ENCODE measurements at places on chromosomes 6 and 20.

- peak; percentile 64 for DNase-seq
- H3K36me3 ChIP-seq: peaks cover 47% of the 10 kb centered on the region
- no peaks in the 10 kb centered on the region for H3K27me3 ChIP-seq
- H3K4me3 ChIP-seq: peak overlapping the region; percentile 97
- peak overlapping the region; percentile 94 for H3K27ac ChIP-seq
These were observed 806 bp downstream of the MICAL1 start for GRCh38 chr6:109454496-109455436.

GRCh38 chr20:38205001-38205400, 39.9 kb upstream of the TGM2 start:
- H3K36me3 ChIP-seq: no peaks in the 10 kb centered on the region
- peaks cover 5% of the 10 kb centered on the region for H3K27me3 ChIP-seq
- H3K4me3 ChIP-seq: no peak overlapping the region
- no peak overlapping the region for H3K27ac ChIP-seq
- DNase-seq: no peak
- no peaks in the 10 kb centered on the region for H3K4me1 ChIP-seq

- no peaks in the 10 kb centered on the region for H3K27me3 ChIP-seq
- DNase-seq: no peak
- H3K27ac ChIP-seq: peak overlapping the region; percentile 55
- peak overlapping the region; percentile 47 for H3K4me3 ChIP-seq
These were observed 3.3 kb downstream of the PSMB9 start for GRCh38 chr6:32857156-32857891.

- DNase-seq: no peak
- no peaks in the 10 kb centered on the region for H3K27me3 ChIP-seq
- no peak overlapping the region for H3K4me3 ChIP-seq
- H3K27ac ChIP-seq: no peak overlapping the region
These were observed 233.5 kb downstream of the TMEM242 start for GRCh38 chr6:157089851-157090250.

GRCh38 chr6:49551866-49552129, 1.3 kb downstream of the C6orf141 start:
- no peak overlapping the region for H3K27ac ChIP-seq
- H3K27me3 ChIP-seq: peaks cover 32% of the 10 kb centered on the region
- no peaks in the 10 kb centered on the region for H3K36me3 ChIP-seq
- peak overlapping the region; percentile 75 for H3K4me3 ChIP-seq
- DNase-seq: no peak
- H3K4me1 ChIP-seq: peaks cover 18% of the 10 kb centered on the region

DNA sequence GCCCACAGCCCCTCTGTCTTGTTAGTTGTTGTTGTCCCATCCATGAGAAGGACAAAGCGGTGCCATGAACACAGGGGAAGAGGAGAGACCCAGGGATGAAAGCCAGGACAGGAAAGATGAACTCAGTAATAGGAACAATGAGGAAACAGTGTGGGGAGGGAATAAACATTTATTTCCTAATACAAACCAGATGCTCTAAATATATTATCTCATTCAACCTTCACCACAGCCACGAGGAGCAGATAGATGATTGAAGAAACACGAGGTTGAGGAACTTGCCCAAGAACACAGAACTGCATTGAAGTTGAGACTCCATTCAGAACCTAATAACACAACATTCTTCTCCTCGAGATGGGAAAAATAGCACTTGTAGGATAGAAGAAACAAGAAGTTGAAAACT, 53.0 kb upstream of the AIG1 start:
- no peak for DNase-seq
- H3K4me3 ChIP-seq: no peak overlapping the region
- H3K27ac ChIP-seq: no peak overlapping the region
- H3K27me3 ChIP-seq: peaks cover 4% of the 10 kb centered on the region
- no peaks in the 10 kb centered on the region for H3K4me1 ChIP-seq

DNA sequence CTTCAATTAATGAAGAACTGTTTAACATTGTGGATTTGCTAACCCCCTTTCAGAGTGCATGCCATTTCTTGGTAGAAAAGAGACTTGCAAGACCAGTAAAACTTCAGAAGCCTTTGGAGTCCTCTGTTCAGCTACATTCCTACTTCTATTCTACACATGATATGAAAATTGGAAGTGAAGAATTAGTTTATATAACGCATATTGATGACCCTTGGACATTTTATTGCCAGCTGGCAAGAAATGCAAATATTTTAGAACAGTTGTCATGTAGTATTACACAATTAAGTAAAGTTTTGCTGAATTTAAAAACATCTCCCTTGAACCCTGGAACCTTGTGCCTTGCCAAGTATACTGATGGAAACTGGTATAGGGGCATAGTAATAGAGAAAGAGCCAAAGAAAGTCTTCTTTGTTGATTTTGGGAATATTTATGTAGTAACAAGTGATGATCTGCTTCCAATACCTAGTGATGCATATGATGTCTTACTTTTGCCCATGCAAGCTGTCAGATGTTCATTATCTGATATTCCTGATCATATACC, 3.3 kb downstream of the TDRD6 start:
- no peaks in the 10 kb centered on the region for H3K4me1 ChIP-seq
- H3K36me3 ChIP-seq: no peaks in the 10 kb centered on the region
- peaks cover 20% of the 10 kb centered on the region for H3K27me3 ChIP-seq
- no peak overlapping the region for H3K27ac ChIP-seq

GRCh38 chr6:38792356-38792755, 77.2 kb downstream of the DNAH8 start:
- no peaks in the 10 kb centered on the region for H3K4me1 ChIP-seq
- H3K27me3 ChIP-seq: peaks cover 31% of the 10 kb centered on the region
- H3K27ac ChIP-seq: no peak overlapping the region
- no peak overlapping the region for H3K4me3 ChIP-seq
- no peaks in the 10 kb centered on the region for H3K36me3 ChIP-seq
- no peak for DNase-seq

DNA sequence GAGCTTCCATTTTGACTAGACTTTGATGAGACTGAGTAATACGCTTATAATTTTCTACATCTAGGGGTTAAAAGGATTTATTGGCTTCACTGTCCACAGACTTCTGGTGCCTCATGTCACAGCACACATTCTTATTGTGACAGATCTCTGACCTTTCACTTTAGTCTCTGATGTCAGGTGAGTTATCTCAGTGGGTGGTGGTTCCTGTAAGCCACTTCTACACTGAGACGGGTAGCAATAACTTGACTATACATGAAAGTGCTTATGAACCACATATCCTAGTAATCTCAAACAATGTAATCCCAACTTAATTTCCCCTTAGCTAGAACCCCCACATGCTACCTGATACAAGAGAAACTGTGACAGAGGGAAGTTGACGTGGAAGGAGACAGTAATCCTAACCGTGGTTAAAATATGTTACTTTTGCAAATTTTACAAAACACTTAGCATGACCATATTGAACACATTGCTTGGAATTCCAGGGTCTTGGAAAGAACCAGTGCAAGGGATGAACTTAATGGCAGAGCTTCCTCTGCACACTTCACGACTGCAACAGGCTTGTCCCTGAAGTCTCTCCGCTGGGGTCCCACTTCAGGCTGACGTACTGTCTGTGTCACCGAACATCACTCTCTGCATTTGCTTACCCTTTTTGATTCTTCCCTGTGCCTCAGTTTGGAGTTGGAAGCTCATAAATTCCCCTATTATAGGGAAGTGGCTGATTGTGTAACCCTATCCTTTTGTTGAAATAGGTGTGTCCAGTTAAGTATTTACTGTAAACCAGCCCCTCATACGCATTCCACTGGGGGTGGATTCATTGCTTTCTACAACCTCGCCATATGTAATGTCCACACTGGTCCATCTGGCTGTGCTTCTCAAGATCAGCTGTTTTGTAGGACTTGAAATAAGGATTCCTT, 6.4 kb upstream of the TRIM40 start:
- H3K27ac ChIP-seq: no peak overlapping the region
- H3K36me3 ChIP-seq: no peaks in the 10 kb centered on the region
- DNase-seq: no peak
- no peak overlapping the region for H3K4me3 ChIP-seq
- H3K27me3 ChIP-seq: peaks cover 64% of the 10 kb centered on the region

DNA sequence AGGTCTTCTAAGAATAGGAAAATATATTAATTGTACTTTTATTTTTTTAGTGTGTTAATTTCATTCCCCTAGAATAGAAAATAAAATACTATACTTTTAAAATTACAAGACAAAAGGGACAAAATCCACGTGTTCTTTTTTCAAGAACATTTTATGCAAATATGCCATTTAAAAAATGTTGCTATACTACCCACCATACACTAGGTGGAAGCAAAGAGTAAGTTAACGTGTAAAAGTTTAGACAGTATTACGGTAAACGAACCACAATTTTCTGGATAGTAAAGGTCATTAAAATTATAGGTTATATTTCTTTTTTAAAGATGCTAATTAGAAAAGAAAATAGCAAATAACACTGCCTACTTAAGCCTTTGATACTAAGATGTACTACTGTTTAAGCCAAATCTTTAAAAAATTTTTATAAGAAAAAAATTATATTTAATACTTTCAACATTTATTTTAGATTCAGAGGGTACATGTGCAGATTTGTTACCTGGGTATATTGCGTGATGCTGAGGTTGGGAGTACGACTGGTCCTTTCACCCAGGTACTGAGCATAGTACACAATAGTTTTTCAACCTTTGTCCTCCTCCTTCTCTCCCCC, 287.6 kb downstream of the PHF3 start:
- no peak overlapping the region for H3K27ac ChIP-seq
- no peaks in the 10 kb centered on the region for H3K27me3 ChIP-seq
- H3K36me3 ChIP-seq: no peaks in the 10 kb centered on the region
- DNase-seq: no peak

- H3K27me3 ChIP-seq: no peaks in the 10 kb centered on the region
- peaks cover 88% of the 10 kb centered on the region for H3K4me1 ChIP-seq
- H3K27ac ChIP-seq: peak overlapping the region; percentile 57
- no peak for DNase-seq
- H3K36me3 ChIP-seq: peaks cover 48% of the 10 kb centered on the region
These were observed 90.1 kb downstream of the HIVEP2 start for GRCh38 chr6:142854589-142855488.

GRCh38 chr6:145532361-145532760, 203.0 kb downstream of the EPM2A start:
- no peak overlapping the region for H3K27ac ChIP-seq
- H3K27me3 ChIP-seq: no peaks in the 10 kb centered on the region
- no peaks in the 10 kb centered on the region for H3K36me3 ChIP-seq
- H3K4me1 ChIP-seq: no peaks in the 10 kb centered on the region
- H3K4me3 ChIP-seq: no peak overlapping the region
- no peak for DNase-seq

DNA sequence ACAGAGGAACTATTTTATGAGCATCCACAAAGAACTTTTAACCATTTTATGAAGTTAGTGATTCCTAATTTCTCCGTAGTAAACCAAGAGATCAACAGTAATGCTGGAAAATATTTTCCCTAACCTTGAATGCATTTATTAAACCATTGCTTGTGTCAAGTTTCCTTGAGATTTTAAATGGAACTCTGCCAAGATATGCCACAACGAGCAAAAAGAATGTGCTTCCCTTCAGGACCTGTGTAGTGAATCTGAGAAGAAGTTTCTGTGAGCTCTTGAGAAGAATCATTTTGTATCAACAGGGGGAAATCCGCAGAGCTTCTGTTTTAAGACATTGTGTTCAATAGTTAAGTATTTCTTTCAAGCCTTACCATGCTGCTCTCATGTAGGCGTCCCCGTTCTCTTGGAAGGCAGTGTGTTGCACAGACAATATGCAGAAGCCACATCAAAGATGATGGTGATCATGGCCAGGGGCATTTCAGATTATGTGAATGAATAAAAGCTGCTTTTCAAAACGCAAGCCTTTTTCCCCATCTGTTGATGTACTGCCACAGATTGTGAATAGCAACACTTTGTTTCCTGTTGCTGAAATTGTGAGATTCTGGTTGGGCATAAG, 439.8 kb downstream of the BMP2 start:
- H3K27ac ChIP-seq: no peak overlapping the region
- no peak for DNase-seq
- H3K36me3 ChIP-seq: no peaks in the 10 kb centered on the region
- H3K27me3 ChIP-seq: no peaks in the 10 kb centered on the region
- no peaks in the 10 kb centered on the region for H3K4me1 ChIP-seq

DNA sequence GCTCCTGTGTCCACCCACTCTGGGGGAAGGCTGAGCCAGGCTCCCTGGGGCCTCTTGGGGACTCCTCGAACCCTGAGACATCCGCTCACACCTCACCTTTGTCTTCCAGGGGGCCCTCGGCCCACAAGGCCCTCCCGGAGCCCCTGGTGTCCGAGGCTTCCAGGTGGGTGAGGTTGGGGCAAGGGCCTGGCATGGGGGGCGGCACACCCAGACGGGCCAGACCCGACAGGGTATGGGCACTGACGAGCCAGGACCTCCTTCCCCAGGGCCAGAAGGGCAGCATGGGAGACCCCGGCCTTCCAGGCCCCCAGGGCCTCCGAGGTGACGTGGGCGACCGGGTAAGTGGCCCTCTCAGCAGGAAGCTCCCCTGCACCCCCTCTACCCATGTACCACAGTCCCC, 13.4 kb downstream of the COL9A3 start:
- no peak overlapping the region for H3K4me3 ChIP-seq
- H3K4me1 ChIP-seq: peaks cover 10% of the 10 kb centered on the region
- no peak overlapping the region for H3K27ac ChIP-seq
- H3K27me3 ChIP-seq: no peaks in the 10 kb centered on the region

DNA sequence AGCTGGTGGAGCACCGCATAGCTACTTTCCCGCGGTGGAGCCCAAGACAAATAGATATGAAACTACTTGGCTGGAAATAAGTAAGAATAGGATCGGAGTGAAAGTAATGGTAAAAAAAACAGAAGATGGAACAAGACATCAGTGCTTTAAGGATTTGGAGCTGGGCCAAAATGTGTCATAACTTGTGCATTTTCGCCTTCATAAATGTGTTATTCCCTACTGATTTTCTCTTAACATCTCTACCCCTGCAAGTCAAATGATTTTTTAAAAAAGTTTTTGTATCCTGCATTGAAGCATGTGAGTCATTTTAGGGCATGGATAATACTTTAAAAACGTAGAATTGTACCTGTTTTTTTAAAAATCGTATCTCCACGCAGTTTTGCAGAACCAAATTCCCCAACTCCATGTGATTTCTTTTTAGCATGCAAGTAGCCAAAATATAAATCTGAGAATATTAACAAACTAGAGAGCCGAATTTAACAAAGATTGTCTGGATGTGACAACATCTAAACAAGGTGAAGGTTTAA, 882 bp upstream of the FAM184A start:
- no peak for DNase-seq
- peak overlapping the region; percentile 47 for H3K27ac ChIP-seq
- peaks cover 7% of the 10 kb centered on the region for H3K36me3 ChIP-seq
- peak overlapping the region; percentile 89 for H3K4me3 ChIP-seq

- H3K27me3 ChIP-seq: no peaks in the 10 kb centered on the region
- no peak overlapping the region for H3K4me3 ChIP-seq
These were observed 174.8 kb downstream of the IBTK start for GRCh38 chr6:82072751-82073150.

- H3K27ac ChIP-seq: no peak overlapping the region
- H3K36me3 ChIP-seq: peaks cover 25% of the 10 kb centered on the region
- H3K27me3 ChIP-seq: no peaks in the 10 kb centered on the region
- H3K4me1 ChIP-seq: peaks cover 12% of the 10 kb centered on the region
These were observed 34.0 kb downstream of the CD164 start for GRCh38 chr6:109348226-109348625.

All from activated T-helper 2 cell treated with anti-CD3 and anti-CD28 coated beads, Interferon-gamma antibody, Interleukin-2, Interleukin-4, amounts not matched to agents 10 μg/mL and 5 μg/mL and 100 μg/mL, durations not matched to agents 14 hours and 24 hours and 36 hours (primary cell).